ENCODE measurements at places on chromosomes 1 and 21. TPM values are rescaled to one million over a fixed set of nuclear protein-coding genes. Genes with fewer than 3 reads are reported as not detected.

GRCh38 chr1:10513199-10513598, 38.4 kb downstream of the PEX14 start:
- DNase-seq, result no peak

DNA sequence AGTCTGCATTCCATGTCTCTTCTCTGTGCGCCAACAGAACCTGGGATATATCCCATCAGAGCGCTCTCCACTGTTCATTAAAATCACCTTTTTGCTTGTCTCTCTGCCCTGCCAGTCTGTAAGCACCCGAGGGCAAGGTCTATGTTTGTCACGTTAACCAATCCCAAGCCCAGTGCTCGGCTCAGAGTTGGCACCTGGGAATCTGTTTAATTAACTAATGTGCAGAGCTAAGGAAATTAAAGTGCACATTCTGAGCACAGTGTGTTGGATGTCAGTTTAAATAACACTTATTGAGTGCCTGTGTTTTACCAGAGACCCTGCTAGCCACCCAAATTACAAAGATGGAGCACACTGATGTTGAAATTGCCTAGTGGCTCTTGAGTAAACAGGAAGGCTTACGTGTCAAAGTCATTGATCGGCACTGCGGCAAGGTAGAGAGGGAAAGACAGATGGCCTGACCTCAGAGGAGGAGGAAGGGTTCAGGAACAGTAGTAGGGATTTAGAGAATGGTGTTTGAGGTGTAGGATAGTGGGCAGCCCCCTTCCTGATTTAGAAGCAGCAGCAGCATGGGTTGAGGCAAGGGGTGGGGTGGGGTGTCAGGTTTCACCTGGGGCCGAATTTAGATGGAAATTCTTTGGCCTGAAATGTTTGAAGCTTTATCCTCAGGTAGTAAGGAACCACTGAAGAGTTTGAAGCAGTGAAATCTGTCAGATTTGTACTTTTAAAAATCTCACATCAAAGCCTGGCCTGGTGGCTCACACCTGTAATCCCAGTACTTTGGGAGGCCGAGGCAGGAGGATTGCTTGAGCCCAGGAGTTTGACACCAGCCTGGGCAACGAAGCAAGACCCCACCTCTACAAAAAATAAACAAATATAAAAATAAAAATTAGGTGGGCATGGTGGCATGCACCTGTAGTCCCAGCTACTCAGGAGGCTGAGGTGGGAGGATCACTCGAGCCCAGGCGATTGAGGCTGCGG, 7.7 kb downstream of the ARMH1 start:
- DNase-seq, result no peak

The SPRR2A gene
- polyA plus RNA-seq, result 0.22 TPM

The CLCA1 gene
- not detected for polyA plus RNA-seq

The LYPD8 gene
- not detected for polyA plus RNA-seq

DNA sequence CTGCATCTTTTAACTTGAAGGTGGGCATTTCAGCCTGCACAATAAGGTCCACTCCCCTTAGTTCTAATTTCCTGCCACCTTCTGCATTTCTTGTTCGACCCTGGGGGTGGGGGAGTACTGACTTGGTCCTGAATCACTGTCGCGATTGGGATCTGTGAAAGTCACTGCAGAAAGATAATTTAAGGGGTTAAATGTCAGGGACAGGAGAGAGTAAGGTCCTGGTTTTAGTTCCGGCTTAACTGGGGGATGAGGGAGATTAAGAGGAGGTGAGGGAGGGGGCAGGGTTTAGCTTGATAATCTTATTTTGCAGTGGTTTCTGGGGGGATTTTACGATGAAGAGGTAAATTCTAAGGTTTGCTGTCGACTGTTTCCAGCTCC, 128.1 kb downstream of the MRPS6 start:
- DNase-seq, result no peak

The CYYR1 gene
- 10.3 TPM for polyA plus RNA-seq

GRCh38 chr1:36326499-36326898, 3.1 kb upstream of the EVA1B start:
- no peak for DNase-seq

The C4BPB gene
- polyA plus RNA-seq, result 0.08 TPM

GRCh38 chr1:219927956-219928790, at the start of gene SLC30A10:
Gene SLC30A10, minus strand, starts transcription at chr1:219928557. Its CDS starts 117 bp downstream, at chr1:219928440.
- DNase-seq, result peak; percentile 15

DNA sequence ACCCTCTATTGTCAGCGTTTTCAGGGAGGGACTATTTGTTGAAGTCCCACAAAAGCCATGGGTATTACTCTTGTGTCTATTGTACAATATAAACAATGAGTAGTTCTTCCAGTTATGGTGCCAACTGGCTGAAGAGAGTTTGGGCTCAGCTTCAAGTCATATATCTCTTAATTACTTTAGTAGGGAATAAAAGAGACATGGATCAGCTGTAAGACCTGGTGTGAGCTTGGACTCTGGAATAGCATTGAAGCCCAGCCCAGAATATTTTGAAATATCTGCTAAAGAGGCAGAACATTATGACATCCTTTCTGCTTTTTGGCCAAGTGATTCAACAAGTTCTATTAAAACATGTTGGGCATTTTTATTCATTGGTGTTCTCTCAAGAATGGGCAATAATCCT, 224.9 kb downstream of the BACH1 start:
- DNase-seq, result no peak

The MYCL gene
- 0.12 TPM for polyA plus RNA-seq

DNA sequence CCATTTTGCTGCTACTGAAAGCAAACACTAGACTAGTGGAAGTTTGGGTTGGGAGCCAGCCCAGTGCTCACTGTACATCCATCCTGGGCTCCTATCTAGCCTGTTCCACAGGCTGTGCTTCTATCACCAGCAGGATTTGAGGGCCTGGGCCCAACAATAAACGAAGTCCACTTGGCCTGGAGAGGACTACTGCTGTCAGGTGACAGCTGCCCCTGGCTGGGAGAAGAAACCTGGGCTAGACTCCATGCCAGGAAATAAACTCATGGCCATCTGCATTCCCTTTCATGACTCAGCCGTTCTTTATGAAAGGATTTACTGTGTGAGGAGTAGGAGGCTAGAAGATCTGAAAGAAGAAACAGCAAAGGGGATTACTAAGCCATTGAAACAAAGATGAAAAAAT, 35.5 kb downstream of the COLGALT2 start:
- no peak for DNase-seq

- DNase-seq, result no peak
Measured at GRCh38 chr1:224753491-224753890, 137.4 kb downstream of the CNIH3 start.

The DNASE2B gene
- 1.1 TPM for polyA plus RNA-seq

GRCh38 chr1:231966983-231967382, 340.4 kb downstream of the DISC1 start:
- DNase-seq, result no peak

- no peak for DNase-seq
Measured at GRCh38 chr1:6265151-6265550, 4.3 kb upstream of the GPR153 start.

DNA sequence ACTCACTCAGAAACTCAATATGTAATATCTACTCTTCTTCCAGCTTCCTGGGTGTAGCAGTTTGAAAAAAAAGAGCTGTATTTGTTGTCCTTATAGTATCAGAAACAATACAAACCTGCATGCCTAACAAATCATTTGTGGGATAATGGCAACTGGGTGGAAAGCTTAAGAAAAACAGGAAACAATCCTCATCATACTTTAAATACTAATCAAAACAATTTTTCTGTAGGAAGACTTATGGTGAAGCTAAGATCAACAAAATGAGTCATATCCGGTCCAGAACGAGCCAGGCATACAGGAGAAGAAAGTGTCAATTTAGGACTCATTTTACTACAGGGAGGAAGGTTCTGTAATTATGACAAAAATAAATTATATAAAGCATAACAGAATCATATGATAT, 181.8 kb upstream of the ADGRL4 start:
- DNase-seq, result no peak

DNA sequence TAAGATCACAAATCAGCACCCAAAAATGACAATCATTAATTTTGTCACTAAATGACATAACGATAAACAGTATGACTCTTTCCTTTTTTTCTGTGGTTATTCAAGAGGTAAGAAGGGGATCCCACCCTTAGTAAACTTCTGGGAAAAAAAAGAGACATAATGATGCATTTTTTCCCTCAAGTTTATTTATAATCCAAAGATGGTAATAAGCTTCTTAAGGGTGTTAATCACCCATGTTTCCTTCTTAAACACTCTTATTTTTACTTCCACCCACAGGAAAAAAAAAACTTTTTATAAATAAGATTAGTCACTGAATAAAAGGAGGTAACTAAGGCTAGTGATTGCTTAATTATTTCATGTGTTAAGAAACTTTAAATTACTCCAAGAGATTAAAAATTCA, 24.7 kb downstream of the RGS1 start:
- no peak for DNase-seq

DNA sequence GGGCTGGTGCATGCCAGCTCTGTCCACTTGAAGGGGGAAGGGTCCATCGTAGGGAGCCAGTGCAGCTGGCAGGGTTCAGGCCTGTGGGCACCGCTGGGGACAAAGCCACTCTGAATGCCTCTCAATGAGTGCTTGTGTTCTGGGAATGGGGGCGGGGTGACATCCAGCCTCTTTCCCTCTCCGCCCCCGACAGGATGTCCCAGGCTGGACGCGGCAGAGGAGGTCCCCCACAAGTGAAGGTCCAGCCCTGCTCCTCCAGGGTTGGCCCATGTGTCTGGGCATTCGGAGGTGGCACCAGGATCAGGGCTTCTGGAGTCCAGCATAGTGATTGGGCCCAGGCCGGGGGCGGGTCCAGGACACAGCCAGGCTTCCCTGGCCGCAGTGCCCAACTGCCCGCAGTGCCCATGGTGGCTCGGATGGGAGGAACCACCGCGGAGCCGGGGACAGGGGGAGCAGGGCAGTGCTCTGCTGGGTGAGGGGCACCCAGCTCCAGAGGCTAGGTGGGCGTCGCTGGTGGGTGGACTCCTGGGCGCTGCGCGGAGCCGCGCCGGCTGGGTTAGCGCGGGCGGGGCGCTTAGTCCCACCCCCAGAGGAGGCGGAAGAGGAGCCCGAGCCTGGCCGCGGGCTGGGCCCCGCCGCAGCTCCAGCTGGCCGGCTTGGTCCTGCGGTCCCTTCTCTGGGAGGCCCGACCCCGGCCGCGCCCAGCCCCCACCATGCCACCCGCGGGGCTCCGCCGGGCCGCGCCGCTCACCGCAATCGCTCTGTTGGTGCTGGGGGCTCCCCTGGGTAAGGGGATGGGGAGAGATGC, at the start of gene SHISA4:
TSS of gene SHISA4 (plus strand) at position 617 of the 808 bp plus-strand sequence. CDS start at position 714, 97 bp downstream.
- DNase-seq, result peak; percentile 84

- DNase-seq, result no peak
Measured at GRCh38 chr1:112244131-112244530, 151.9 kb upstream of the CTTNBP2NL start.

The PCP4 gene
- not detected for polyA plus RNA-seq

The KCNE2 gene
- 0.95 TPM for polyA plus RNA-seq

The DCST1 gene
- not detected for polyA plus RNA-seq

GRCh38 chr1:19067182-19067911, 110.9 kb upstream of the IFFO2 start:
- no peak for DNase-seq

DNA sequence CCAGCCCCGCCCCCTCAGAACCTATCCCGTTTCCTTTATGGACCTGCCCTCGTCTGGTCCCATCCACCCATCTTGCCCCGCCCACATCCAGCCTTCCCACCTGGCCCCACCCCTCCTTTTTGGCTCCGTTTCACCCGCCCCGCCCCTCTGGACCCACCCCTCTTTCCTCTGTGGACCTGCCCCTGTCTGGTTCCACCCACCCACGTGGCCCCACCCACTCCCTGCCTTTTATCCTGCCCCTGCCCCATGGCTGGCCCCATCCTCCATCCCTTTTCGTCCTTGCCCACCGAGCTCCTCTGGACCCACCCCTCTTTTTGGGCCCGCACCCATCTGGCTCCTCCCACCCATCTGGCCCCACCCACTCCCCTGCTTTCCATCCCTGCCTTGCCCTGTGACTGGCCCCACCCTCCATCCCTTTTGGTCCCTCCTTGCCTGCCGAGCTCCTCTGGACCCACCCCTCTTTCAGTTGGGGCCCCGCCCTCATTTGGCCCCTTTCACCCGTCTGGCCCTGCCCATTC, 177.3 kb downstream of the CAMTA1 start:
- DNase-seq, result peak; percentile 73

The OR2M3 gene
- polyA plus RNA-seq, result not detected

DNA sequence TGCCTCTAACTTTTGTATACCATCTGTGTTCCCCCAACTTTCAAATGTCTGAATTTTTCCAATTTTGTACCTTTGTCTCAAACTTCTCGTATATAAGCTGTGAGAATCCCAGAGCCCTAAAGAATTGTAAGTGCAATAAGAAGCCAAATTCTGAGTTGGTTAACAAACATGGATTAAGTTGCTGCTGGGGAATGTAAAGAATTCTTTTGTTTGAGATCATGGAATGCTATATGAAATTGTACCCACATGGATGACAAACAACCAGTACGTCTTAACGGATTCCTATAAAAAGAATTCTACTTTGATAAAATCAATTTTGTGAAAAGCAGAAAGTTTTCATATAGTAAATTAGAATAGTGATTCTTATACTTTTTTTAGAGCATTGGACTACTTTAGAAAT, 72.4 kb upstream of the CYP2J2 start:
- DNase-seq, result no peak

DNA sequence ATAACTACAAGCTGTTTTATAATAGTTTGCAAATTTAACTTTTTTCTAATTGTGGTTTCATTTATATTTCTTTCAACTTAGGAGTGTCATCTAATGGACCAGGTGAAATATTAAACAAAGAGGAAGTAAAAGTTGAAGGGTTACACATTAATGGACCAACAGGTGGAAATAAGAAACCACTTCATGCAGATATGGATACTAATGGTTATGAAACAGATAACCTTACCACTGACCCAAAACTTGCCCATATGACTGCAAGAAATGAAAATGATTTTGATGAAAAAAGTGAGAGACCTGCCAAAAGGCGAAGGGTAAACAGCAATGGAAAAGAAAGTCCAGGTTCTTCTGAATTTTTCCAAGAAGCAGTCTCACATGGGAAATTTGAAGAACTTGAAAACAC, 59.7 kb downstream of the MIER1 start:
- DNase-seq, result no peak

The OTUD3 gene
- 2.3 TPM for polyA plus RNA-seq

All from psoas muscle (tissue), 8 donors.